ENCODE measurements at places on chromosomes 7 and 10.

- no peak for DNase-seq
Observed at GRCh38 chr7:6198689-6199595, 73.5 kb downstream of the CYTH3 start.

GRCh38 chr7:48628793-48629349 lies 295.5 kb upstream of the CDC14C start:
- no peak for DNase-seq

- DNase-seq, result peak; percentile 39
Observed at GRCh38 chr10:21372651-21373410, 152.7 kb downstream of the SKIDA1 start.

DNA sequence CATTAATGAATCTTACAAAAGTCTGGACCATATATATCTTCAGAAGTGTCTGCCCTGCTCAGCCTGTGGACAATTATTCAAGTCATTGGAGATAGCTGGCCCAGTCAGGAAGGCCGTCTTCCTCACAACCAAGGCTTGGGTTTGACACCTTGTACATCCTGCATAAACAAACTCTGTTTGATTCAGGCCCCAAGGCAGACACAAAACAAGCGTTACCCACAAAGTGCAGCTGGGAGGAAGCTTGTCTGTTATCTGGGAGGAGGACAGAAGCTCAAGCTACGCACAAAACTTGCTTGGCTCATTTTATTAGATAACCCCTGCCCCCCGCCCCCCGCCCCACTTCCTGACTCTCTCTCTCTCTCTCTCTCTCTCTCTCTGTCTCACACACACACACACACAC lies 166.9 kb upstream of the WDR11 start:
- peak; percentile 33 for DNase-seq

DNA sequence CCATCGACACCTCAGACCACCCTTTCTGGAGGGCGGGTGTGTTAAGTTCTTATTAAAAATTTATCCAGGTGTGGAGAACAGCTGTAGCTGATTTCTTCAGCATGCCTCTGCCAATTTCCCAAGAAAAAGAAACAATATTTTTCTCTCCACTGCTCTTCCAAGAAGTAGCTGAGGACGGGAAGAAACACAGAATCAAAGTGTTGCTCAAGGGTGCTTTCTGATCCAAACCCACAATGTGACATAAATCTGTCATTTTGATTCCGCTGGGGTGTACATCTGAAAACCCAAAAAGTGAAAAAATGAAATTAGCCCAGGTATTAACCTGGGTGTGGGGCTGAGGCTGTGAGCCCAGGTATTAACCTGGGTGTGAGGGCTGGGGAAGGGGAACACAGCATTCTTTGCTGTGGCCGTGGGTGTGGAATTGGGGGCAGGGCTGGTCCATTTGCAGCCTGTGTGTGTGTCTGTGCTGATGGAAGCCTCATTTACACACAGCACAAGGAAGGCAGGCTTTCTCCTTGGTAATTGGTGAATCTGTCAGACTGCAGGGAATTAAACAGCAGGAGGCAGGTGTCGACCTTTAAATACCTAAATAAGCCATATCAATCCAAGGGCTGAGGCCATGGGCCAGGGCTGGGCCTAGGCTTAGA lies 48.4 kb upstream of the CCDC3 start:
- DNase-seq, result no peak

- DNase-seq, result no peak
Observed at GRCh38 chr7:134444198-134444960, 14.5 kb downstream of the AKR1B1 start.

DNA sequence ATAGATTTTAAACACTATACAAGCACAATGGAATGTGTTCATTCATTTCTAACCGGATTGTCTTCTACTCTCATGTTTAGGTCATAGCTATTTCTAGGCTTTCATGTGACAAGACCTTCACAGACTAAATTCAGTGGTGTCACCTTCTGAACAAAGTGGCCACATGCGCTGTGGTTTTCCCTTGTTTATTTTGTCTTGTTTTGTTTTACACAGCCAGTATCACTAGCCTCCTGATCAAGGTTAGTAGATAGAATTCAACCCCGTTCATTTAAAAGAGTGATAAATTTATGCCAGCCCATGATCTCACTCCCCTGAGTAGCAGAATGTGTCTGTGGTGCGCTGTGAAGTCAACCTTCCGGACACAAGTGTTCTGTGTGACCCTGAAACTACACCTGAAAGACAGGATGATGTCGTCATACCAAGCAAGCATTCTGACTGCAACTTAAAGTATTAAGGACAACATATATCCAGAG lies 209.1 kb downstream of the CREB5 start:
- DNase-seq, result no peak

- DNase-seq, result no peak
Observed at GRCh38 chr10:125149036-125149679, 11.2 kb downstream of the CTBP2 start.

- DNase-seq, result no peak
Observed at GRCh38 chr10:13346283-13347042, 1.6 kb downstream of the SEPHS1 start.

DNA sequence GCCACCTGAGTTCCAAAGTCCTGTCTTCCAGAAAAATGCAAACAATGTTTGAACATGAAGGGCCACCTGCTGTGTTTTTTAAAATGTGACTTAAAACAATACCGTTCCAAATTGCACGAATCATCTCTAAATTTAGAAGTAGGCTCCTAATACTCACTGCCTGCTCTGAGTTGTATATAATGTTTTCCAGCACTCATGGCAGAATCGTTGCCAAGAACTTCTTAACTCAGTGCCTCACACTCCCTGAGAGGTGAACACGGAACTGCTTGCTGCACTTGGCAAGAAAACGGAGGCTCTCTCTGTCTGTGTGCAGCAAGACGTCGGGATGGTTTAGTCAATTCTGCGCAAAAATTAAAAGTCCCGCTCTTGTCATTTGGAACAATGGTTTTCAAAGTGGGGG lies 757.3 kb upstream of the AUTS2 start:
- DNase-seq, result no peak

- DNase-seq, result no peak
Observed at GRCh38 chr7:74059681-74060588, 23.7 kb upstream of the LIMK1 start.

DNA sequence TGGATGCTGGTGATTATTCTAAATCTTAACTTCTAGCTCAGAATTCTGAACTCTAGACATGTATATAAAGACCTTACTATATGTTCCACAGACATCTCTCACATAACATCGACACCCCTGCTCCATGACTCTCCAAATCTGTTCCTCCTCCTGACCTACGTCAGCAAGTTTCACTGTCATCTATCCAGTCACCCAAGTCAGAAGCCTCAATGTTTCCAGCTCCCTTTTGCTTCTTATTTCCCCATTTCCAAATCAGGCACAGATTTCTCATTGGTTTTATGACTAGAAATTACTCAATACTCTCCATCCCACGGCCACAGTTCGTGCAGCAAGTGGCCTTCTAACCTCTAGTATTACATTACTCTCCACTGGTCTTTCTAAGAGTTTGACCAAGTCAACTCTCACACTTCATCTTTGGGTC lies 28.5 kb downstream of the EPC1 start:
- DNase-seq, result peak; percentile 24

DNA sequence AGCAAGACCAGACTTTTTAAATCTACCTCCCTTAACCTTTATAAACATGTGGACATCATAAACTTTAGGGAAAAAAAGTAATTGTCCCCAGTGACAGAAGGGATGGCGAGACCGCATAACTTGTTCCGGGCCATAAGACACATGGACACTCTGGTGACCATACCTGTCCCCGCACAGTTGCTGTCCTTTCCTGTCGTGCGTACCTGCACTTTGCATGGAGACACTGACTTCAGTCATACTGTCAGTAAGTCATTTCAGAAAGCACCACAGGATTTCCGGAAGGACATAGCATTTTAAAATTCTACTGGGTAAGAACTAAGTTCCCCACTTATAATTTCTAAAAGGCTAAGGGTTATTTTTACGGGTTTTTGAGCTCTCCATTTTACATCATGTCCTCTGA lies 120.9 kb downstream of the CREB5 start:
- no peak for DNase-seq

- DNase-seq, result peak; percentile 6
Observed at GRCh38 chr7:16345979-16346958, 75.1 kb downstream of the CRPPA start.

- no peak for DNase-seq
Observed at GRCh38 chr10:42111076-42111475, 527.3 kb downstream of the ZNF33B start.

DNA sequence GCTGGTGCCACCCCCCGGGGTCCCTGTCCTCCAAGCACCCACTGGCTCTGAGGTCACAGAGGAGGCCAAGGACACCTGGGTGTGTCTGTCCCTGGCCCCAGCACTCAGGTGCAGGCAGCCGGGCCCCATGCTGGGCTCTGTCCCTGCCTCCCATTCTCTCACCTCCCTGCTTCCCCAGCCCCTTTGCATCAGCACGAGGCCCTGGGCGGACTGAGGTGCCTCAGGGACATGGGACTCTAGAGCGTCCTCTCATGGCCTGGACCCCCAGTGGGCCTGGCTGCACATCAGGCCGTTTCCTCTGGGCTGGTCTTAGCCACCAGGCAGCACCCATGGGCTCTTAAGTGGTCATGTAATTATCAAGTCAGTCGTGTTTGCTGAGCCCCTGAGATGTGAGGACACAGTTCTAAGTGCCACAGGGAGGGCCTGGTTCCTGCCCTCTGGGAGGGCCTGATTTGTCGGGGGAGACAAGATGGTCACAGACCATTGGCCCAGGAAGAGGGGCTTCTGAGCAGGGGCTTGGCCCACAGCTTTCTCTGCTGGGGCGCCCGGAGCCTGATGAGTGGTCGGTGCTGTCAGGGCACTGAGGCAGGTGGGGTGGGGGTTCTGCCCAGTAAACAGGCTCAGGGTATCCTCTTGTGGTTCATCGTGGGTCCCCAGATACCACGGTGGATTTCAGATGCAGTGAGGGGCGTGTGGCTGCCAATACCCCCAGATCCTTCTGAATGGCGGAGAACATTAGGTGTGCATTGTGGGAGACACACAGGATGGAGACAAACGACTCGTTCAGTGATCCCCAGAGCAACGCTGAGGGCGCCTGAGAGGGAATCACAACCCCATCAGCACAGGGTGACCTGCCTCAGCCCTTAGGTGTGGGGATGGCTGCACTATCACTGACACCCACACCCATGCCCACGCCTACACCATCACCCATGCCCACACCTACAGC lies 152.5 kb downstream of the WDR37 start:
- no peak for DNase-seq
